ENCODE measurements at places on chromosomes 2 and 18. TPM values are rescaled to one million over a fixed set of nuclear protein-coding genes. Genes with fewer than 3 reads are reported as not detected.
A peak's percentile ranks its signal among the peaks of the same experiment; 100 is the strongest.

Gene DSG4
- polyA plus RNA-seq: not detected

Gene LIMS4
- polyA plus RNA-seq: 8.7 TPM

Gene RAB6D
- polyA plus RNA-seq: not detected

Gene TTC31
- polyA plus RNA-seq: 19.4 TPM

Gene ADI1
- polyA plus RNA-seq: 57.6 TPM

DNA sequence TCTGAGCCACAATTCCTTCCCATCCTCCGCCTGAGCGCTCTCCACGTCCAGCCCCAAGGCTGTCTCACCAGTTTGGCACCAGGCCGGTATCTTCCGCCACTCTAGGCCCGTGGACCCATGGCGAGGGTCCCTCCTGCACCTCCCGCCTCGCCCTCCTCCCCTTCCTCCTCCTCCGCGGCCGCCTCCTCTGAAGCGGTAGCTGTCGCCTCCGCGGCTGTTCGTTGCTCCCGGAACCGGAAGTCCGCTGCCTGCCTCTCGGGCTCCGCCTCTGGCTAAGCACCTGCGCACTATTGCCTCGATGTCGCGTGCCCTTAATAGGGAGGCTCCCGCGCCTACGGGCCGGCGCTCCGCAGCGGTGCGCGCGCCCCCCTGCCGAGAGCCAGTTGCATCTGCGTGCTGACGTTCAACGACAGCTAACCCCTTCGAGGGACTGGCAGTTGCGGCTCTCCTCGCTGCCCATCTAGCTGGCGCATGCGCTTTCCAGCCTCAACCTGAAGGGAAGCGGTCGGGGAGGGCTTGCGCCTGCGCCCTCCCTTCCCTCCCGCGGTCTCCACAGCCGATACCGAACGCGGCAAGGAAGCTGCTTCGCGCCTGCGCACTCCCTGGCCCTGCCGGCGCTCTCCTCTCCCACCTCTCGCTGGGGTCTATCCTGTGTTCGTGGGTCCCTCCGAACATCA is at the start of gene MBD1:
TSS of gene MBD1 (minus strand) at position 229 of the 677 bp plus-strand sequence. CDS start 1,531 bp downstream, outside the sequence.
- peak; percentile 98 for DNase-seq

DNA sequence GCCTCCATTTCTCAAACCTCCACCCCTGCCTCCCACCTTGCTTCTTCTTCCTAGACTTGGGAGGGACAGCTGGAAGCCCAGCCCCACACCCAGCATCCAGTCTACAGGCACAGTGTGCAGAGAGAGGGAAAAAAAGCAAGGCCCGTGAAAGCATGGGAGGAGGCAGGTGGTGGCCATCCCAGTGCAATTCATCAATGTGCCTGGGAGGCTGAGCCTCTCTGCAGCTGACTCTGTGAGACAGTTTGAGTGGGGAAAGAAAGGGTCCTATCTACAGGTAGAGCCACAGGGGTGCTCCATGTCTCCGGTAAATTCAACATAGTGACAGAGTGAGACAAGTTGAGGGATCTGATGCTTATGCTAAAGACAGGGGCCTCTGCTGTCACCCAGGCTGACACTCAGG is 340.6 kb downstream of the DYSF start:
- no peak for DNase-seq

DNA sequence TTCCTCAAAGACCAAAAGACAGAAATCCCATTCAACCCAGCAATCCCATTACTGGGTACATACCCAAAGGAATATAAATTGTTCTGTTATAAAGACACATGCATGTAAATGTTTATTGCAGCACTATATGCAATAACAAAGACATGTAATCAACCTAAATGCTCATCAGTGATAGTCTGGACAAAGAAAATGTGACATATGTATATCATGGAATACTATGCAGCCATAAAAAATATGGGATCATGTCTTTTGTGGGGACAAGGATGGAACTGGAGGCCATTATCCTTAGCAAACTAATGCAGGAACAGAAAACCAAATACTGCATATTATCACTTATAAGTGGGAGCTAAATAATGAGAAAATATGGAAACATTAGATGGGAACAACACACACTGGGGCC is 2.7 kb upstream of the HNMT start:
- no peak for DNase-seq

- no peak for DNase-seq
These were observed 952.7 kb downstream of the TDRD15 start for GRCh38 chr2:22076454-22076853.

DNA sequence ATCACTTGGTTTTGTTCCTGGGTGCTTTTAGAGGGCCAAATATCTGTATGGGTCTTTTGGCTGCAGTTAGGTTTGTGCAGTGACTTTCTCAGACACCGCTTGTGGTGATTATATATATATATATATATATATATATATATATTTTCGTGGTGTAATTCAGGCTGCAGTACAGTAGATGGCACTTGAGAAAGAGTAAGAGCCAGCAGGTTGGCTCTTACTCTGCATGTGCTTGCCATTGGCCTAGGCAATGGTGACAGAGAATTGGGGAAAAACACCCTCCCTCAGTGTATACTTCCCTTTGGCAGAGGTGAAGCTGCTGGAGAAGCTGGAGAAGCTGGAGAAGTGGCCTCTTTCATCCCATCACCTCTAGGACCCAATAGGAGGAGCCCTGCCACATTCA is 22.2 kb upstream of the MYL1 start:
- no peak for DNase-seq

Data from BJ (cell line).